ENCODE measurements at places on chromosomes 4 and X.
A peak's percentile ranks its signal among the peaks of the same experiment; 100 is the strongest.

GRCh38 chrX:115189110-115189509 lies at the start of gene RBMXL3:
Gene RBMXL3 (plus strand): TSS chrX:115189410. CDS start chrX:115189442, 32 bp downstream.
- no peak for DNase-seq

- no peak for DNase-seq
These were observed 21.1 kb downstream of the TEC start for GRCh38 chr4:48248559-48248953.

DNA sequence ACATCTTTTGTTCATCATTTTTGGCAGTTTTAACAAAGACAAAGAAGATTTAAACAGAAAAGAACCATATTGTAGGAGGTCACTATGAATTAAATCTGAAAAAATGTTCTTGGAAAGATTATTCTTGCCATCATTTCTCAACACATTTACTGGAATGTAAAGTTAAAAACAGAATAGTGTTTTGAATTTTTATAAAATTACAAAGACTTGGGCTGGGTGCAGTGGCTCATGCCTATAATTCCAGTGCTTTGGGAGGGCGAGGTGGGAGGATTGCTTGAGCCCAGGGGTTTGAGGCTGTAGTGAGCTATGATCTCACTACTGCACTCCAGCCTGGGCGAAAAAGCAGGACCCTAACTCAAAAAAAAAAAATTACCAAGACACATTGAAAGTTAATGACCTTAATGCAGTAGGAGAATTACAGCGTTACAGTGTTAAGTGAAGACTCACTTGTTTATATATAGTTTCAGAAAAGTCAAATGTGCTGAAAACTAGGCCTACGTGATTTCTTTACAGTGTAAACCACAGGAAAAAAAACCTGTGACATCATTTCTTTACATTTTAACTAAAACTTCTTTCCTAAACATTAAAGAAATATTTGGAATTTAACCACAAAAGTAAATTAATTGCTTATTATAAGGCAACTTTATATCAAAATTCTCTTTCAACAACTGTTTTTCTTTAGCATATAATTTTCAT lies 7.9 kb downstream of the FAM13A start:
- DNase-seq, result no peak

GRCh38 chrX:153901753-153902140 lies 2.7 kb upstream of the AVPR2 start:
- DNase-seq, result peak; percentile 6

- no peak for DNase-seq
These were observed 10.0 kb downstream of the CSTF2 start for GRCh38 chrX:100830143-100830542.

- no peak for DNase-seq
These were observed 186.4 kb upstream of the PUDP start for GRCh38 chrX:7334253-7334935.

GRCh38 chr4:25818876-25819275 lies 43.9 kb downstream of the SEL1L3 start:
- no peak for DNase-seq

DNA sequence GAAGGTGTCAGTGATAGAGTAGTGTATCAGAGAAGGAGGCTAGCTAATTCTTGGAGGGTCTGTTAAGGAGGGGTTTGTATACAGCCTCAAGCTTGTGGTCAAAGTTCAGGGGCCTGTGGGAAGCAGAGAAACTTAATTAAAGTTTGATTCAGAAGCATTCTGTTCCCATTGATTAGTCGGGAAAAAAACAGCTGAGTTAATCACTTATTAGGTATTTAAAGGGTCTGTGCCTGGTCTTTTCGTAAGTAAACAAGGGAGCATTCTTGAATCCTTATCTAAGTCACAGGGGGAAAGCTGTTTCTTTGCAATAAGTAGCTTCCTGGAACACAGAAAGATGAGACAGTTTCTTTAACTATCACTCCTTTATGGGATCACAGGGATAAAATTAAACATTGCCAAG lies 492.1 kb downstream of the PCDH10 start:
- peak; percentile 15 for DNase-seq

DNA sequence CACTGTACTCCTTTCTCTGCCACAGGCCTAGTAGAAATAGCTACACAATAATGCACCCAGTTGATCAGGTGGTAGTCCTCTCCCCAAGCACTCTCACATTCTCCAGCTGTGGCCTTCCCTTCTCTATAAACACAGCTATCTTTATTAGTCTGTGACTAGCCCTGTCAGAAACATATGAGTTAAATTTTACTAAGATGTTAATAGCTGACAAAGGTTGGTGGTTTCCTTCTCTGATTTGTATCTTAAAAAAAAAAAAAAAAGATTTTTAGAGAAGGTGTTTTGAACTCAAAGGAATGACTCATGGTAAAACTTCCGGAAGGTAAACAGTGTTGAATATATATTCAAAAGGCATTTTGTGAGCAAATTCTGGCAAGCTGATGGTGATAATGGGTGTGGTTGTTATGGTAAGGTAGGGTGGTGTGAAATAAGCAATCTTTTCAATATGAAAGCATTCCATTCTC lies 327.4 kb downstream of the PPP3CA start:
- no peak for DNase-seq

DNA sequence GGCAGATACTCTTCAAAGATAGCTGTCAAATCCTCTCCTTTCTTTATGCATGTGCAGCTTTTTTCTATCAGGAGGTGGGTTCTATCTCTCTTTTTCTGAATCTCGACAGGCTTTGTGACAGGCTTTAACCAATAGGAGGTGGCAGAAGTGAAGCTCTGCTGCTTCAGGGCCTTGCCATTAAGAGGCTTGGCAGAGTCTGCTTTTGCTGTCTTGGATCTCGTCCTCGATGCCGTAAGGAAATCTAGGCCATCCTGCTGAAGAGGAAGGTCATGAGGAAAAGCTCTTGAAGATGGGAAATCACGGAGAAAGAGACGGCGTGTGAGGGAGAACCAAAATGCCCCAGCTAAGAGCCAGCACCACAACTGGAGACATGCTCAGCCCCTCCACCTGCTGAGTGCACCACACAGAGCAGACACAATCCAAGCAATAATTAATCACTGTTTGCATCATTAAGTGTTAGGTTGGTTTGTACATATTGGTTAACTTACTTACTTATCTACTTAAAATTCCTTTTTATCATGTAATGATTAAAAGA lies 92.2 kb downstream of the DDIT4L start:
- no peak for DNase-seq

GRCh38 chrX:124426288-124427169 lies 80.2 kb downstream of the SH2D1A start:
- DNase-seq, result peak; percentile 17

DNA sequence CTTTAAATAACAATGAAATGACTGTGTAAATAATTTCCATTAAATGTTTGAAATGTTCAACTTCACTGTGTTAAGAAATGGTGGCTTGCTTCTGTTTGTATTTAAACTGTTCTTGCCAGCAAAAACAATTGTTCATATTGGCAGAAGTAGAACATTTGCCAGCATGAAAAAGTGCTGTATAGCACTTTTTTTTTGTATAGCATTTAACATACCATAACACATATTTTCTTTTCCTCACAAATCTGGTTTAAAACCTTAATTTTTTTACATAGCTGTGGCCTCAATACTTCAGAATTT lies 94.1 kb downstream of the COX18 start:
- peak; percentile 6 for DNase-seq

GRCh38 chr4:88746206-88746605 lies 48.6 kb upstream of the NAP1L5 start:
- no peak for DNase-seq

GRCh38 chr4:5488413-5488812 lies 219.9 kb downstream of the EVC2 start:
- DNase-seq, result no peak

GRCh38 chr4:138673053-138673452 lies 342.5 kb upstream of the NOCT start:
- no peak for DNase-seq

- no peak for DNase-seq
These were observed 840 bp downstream of the GUF1 start for GRCh38 chr4:44679060-44679459.

GRCh38 chr4:151052785-151053184 lies 37.7 kb upstream of the LRBA start:
- DNase-seq, result no peak

DNA sequence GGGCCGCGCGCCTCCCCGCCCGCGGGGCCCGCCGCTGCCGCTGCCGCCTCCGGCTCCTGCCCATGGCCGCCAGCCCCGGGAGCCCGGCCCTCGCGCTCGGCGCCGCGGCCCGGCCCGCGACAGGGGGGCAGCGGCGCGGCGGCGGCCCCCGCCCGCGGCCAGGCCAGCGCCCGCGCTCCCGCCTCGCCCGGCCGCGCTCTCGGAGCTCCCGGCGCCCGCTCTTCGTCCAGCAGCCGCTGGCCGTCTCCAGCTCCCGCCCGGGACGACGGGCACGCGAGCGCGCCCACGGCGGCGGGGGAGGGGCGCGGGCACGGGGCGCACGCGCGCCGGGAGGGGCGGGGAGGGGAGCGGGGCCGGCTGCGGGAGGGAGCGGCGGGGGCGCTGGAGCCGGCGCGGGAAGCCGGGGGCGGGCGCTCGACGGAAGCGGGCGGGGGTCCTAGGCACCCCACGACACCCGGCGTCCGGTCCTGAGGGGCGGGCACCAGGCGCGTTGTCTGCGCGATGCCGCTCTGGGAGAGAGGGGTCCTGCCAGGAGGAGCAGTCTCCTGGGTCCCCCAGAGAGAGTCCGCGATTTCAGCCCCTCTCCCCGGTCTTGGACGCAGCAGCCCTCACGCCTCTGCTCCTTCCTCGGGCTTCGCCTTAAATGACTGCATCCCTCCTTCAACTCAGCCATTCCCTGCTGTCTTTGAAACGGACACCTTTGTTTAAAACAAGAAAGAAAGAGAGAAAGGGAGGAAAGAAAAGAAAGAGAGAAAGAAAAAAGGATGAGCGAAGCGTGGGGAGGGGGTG lies 490 bp upstream of the PDZD4 start:
- DNase-seq, result peak; percentile 42

- no peak for DNase-seq
These were observed 100.4 kb downstream of the KLHL8 start for GRCh38 chr4:87120010-87120409.

DNA sequence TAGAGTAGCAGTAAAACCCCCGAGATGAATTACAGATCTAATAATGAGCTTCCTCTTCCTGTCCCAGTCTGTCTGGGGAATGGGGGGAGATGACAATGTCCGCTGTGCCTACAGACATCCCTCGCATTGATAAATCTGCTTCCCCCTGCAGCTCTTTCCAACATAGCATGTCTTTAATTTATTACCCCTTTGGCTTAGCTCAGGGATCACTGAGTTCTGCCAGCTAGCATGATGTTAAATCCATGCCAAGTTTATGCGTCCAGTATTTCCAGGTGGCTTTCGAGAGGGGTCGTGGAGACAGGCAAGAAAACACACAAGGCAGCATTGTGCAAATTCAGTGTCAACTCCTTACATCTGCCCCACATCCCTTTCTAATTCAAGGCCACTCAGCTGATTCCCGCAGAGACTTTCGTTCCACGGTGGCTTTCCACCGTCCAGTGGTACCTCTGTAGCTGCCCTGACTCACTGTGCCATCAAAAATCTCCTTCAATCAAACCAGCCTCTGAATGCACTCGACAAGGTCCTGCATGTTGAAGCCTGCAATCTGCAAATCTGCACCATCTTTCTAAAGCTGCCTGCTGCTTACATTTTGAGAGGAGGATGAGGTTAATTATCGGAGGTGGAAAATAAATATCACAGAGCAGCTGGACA lies 75.1 kb downstream of the MXRA5 start:
- DNase-seq, result peak; percentile 22

- no peak for DNase-seq
These were observed 11.3 kb downstream of the ARL13A start for GRCh38 chrX:100980608-100981497.

- no peak for DNase-seq
These were observed 164.0 kb downstream of the STAG2 start for GRCh38 chrX:124125471-124125870.

DNA sequence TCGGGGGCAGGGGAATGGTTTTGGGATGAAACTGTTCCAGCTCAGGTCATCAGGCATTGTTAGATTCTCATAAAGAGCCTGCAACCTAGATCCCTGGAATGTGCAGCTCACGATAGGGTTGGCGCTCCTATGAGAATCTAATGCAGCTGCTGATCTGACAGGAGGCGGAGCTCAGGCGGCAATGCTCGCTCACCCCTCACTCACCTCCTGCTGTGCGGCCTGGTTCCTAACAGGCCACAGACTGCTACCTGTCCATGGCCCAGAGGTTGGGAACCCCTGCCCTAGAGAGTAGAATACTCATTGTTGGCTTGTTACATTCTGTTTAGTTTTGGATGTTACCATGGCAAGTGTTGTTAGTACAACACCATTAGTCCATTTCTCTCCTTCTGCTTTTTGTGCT lies 40.8 kb upstream of the STX18 start:
- DNase-seq, result peak; percentile 59

GRCh38 chrX:9772943-9773342 lies 7.3 kb upstream of the GPR143 start:
- no peak for DNase-seq

- no peak for DNase-seq
These were observed at the start of gene LOC101059915 for GRCh38 chrX:71667328-71668247. Gene LOC101059915 (plus strand): TSS chrX:71667546.

DNA sequence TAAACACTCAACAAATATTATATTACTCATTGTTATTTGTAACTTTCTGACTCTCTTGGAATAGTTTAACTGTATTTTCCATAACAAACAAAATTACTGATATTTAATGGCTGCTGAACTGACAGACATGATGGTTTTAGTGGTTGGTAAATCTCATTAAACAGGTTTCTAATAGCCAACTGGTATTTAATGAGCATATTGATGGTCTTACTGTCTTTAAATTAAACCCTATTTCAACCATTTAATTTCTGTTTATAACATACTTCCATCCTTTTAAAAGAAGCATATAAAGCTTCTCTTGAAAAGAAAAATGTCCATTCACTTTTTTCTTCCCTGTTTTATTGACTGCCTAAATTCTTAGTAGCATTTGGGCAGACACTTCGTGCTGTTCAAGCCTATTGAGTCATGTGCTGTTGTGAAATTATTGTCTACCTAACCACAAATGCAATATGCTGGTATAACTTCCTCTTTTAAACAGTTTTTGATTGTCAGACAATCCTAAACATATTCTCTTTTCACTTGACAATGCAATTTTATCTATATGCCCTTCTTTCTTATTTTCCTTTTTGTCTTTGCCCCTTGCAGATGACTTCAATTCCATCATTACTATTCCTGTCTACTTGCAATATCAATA lies 163.9 kb upstream of the SLC7A11 start:
- DNase-seq, result no peak

- DNase-seq, result no peak
These were observed 29.1 kb upstream of the ANAPC4 start for GRCh38 chr4:25347971-25348370.

DNA sequence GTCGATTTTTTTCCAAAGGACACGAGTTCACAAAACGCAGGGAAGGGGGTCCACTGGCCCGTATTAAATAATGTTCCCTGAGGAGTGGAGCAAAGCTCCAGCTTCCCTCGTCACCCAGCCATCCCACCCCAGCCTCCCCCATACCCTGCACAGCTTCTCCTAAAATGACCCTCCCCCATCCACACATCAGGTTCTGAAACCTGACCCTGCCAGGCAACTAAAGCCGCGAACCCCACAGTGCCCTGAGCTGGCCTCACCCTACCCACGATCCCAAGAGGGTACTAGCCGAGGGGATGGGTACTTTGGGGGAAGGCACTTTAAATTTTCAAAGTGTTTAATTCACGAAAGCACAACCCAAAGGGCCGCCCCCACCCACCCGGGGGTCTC lies 634 bp downstream of the APOO start:
- DNase-seq, result no peak

- DNase-seq, result no peak
These were observed 54.7 kb downstream of the SLITRK4 start for GRCh38 chrX:143581240-143581639.

Data from eye (tissue), 1 donor.